Stimulated activated CD8-positive, alpha-beta memory T cell treated with anti-CD3 and anti-CD28 coated beads, Interleukin-7, amount 100 ng/mL, for 48 hours (primary cell): ENCODE measurements at places on chromosomes 3 and 15.

- DNase-seq, result no peak
Observed at GRCh38 chr3:173289072-173289471, 108.5 kb upstream of the NLGN1 start.

GRCh38 chr3:107756649-107757048, 233.9 kb downstream of the BBX start:
- no peak for DNase-seq

DNA sequence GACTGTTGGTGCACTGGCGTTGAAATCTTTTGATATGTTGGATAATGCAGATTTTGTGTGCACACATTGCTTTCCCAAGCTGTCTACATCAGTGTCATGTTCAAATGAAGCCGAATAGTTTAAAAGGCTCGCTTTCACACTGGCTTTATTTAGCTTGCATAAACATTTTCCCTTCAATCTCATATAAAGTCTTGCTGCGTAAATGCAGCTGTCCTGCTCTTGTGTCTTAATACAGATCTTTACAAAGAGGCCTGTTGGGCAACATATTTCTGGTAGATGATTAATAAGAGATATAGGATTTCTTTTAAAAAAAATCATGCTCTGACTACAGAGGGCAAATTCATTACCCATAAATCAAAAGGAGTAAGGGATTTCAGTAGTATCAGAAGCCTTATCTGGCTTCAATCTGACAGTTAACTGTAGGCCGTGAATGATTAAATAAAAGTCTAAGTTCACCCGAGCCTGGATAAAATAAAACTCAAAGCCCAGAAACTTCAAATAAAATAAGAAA, 937.2 kb downstream of the FHIT start:
- no peak for DNase-seq

DNA sequence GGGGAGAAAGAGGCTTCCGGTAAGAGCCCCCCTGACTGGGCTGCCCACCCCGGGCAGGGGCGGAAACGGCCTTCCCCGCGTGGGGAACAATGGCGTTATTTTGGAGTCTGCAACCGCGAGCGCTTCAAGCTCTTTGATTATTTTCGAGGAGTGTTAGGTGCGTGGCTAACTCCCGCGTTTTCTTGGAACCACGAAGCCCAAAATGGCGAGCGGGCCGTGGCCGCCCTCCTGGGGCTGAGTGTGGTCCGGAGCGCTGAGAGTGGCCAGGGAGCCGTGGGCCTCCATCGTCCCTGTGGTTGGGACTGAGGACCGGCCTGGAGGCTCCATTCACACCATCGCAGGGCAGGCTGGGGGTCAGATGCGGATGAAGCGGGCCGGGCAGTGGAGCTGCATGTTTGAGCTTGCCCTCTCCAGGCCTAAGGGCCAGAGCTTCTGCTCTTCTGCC, 44.6 kb upstream of the POLG start:
- DNase-seq, result no peak

DNA sequence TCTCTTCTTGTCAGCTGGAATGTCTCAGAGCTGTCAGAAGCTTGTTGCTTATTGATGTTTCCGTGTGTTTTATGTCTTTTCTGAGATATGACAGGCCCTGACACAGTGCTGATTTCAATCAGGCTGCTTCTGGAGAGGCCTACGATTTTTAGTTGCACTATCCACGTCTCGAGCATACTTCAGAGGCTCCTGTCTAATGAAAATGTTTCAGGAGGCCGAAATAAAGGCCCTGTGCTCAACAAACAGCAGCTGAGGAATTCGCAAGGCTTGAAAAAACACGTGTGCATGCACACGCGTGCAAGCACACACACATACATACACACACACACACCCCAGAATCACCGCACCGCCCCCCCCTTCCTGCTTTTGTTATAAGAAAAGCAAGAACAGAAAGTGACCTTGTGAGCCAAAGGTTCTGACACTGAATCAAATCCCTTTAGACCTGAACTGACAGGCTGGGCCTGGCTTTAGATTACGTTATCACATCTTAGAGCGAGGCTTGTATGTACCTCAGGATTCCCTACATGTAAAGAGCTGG, 296.6 kb downstream of the NR2F2 start:
- no peak for DNase-seq

GRCh38 chr15:50641318-50641717, 45.3 kb downstream of the TRPM7 start:
- DNase-seq, result no peak

- no peak for DNase-seq
Observed at GRCh38 chr15:61383421-61383820, 154.3 kb upstream of the RORA start.

DNA sequence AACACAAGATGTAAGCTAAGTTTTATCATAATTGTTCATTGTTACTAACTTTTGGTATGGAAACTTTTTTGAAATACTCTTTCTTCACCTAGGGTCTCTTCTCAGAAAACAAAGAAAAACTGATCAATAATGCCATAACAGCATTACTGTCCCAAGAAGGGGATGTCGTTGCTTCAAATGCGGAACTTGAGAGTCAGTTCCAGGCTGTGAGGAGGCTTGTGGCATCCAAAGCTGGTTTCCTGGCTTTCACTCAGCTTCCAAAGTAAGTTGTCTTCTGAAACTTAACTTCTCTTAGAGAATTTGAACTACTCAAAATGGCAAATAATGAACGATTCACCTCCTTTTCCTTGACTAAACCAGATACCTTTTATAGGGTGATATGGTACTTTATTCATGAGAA, 39.3 kb downstream of the DNAJC13 start:
- DNase-seq, result no peak

GRCh38 chr3:97417-98258, 98.9 kb upstream of the CHL1 start:
- DNase-seq, result no peak

- DNase-seq, result no peak
Observed at GRCh38 chr3:71305231-71306206, 278.0 kb downstream of the FOXP1 start.

- no peak for DNase-seq
Observed at GRCh38 chr3:193129607-193130006, 111.4 kb upstream of the PLAAT1 start.

DNA sequence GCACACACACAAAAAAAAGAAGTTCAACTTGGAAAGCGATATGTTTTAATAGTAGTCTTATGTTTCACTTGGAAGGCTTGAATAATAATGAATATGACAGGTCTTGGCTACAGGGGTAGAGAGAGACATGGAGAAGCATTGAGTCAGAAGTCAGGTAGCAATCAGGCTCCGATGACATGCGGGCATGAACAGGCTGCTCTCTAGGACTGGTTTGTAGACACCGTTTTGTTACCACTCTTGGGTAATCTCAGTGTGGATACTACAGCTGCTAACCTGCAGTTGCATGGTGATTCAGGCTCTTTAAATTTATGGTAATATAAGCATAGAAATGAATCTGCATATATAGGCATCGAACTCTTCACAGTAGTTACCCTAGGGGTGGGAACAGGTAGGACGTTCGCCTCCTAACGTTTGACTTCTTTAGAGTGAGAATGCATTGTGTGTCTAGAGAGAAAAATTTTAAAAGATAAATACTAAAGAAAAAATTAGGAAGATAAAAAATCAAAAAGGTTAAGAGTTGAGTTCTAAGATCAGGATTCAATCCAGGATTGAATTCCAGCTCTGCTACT, 241.6 kb upstream of the KBTBD8 start:
- no peak for DNase-seq

DNA sequence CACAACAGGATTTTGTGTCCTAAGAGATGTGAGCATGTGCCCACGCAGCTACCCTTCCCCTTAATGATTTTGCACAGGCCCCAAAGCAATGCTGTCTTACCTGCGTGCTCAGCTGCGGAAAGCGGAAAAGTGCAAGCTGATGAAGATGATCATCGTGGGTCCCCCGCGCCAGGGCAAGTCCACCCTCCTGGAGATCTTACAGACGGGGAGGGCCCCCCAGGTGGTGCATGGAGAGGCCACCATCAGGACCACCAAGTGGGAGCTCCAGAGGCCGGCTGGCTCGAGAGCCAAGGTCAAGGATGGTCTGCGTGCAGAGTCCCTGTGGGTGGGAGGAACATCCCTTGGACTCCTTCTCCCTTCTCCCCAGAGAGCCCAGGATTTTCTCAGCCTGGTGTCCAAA, 103.1 kb downstream of the LRRK1 start:
- no peak for DNase-seq

GRCh38 chr3:4656626-4657328, 163.6 kb downstream of the ITPR1 start:
- no peak for DNase-seq

- no peak for DNase-seq
Observed at GRCh38 chr3:95798628-95799027, 1015.8 kb upstream of the EPHA6 start.

GRCh38 chr3:20288050-20288449, 102.0 kb upstream of the SGO1 start:
- DNase-seq, result no peak

- no peak for DNase-seq
Observed at GRCh38 chr3:124893526-124893925, 6.4 kb upstream of the ITGB5 start.

DNA sequence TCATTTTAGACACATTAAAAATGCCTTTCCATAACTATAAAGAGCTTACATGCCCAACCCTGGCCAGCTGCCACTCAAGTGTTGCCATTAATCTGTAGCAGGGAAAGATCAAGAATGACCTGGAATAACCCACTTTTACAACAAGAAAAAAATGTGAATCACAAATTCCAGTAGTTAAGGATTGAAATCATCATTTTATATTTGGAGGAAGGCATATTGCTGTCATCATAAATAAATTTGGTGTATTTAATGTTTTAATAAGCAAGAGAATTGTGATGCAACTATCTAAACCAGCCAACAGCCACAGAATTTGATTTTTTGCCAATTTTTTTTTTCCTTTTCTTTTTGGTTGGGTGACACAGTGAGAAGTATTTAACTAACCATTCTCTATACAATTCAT, 240.0 kb upstream of the SEMA6D start:
- DNase-seq, result no peak

DNA sequence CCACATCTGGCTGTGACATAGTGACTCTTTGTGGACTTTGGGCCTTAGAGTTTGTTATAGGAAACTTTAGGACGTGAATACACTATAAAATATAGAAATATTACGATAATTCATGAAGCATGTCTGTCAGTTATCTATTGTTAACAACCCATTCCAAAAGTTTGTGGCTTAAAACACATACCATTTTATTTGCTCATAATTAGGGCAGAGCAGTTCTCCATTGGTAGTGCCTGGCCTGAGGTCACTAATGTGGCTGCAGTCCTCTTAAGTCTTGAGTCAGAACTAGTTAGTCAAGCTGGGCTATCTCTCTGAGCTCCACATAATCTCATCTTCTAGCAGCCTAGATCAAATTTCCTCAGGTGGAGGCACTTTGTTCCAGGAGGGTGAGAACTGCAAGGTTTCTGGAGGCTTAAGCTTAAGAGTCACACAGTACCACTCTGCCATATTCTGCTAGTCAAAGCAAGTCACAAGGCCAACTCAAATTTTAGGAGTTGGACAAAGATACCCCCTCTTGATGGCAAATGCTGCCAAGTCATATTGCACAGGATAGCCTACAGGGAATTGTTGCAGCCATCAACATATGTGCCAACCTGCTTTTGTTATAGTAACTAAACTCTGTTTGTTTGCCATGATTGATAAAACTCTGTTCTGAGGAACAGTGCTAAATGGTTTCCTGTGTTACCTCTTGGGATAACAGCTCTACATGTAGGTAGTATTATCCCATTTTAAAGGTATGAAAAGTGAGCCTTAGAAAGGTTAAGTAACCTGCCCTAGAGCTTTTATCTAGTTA, 8.7 kb downstream of the ATXN7 start:
- no peak for DNase-seq

GRCh38 chr3:106560451-106560966, 691.7 kb upstream of the CBLB start:
- DNase-seq, result no peak

- DNase-seq, result no peak
Observed at GRCh38 chr3:188874576-188874975, 297.2 kb upstream of the TPRG1 start.

- no peak for DNase-seq
Observed at GRCh38 chr3:188051801-188052168, 102.2 kb upstream of the LPP start.

- no peak for DNase-seq
Observed at GRCh38 chr3:55858302-55858701, 371.2 kb upstream of the WNT5A start.

GRCh38 chr3:53016236-53016635, 29.6 kb downstream of the SFMBT1 start:
- no peak for DNase-seq

DNA sequence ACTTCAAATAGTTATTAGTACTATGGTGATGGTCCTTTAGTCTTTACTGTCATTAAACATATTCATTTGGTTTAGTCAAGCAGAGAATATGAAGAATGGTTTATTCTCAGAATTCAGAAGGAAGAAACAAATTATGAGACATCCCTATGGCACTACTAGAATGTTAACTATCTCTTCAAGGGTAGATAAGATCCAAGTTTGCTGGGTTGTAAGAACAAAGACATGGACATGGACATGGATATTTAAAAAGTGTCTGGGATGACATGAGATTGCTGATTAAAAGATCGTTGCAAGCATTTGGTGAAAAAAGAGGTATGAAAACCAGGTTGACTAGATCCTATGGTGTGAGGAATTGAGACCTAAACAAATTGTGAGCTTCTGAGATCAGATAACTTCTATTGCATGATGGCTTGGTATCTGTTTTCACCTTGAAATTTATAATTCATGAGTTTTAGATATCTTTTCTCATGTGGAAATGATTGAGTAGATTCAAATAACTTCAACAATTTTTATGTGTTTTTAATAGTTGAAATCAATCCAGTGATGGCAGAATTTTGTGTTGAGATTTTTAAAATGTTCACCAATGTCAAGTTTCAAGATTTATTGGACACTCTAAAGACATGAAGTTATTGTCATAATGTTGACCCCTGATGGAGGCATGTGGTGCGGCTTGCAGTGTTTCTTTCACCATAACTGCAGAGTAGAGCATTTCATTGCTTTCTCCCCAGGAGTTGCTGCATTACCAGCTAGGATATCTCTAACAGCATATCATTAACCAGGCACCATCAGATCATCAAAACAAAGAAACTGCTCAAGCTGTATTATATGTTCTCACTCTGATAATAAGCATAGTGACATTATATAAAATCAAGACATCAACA, 72.6 kb downstream of the NAALADL2 start:
- no peak for DNase-seq

- DNase-seq, result no peak
Observed at GRCh38 chr3:12312010-12312409, 23.1 kb downstream of the PPARG start.

- DNase-seq, result no peak
Observed at GRCh38 chr3:9107738-9108137, 141.7 kb downstream of the SRGAP3 start.

- no peak for DNase-seq
Observed at GRCh38 chr3:89098173-89098572, 9.2 kb upstream of the EPHA3 start.

- DNase-seq, result no peak
Observed at GRCh38 chr3:4718179-4718736, 225.1 kb downstream of the ITPR1 start.

- DNase-seq, result no peak
Observed at GRCh38 chr3:15266510-15267376, 60.7 kb downstream of the CAPN7 start.
